Bone marrow (tissue), 2 donors: ENCODE measurements at places on chromosomes 12 and 14.

- DNase-seq: no peak
These were observed at the start of gene ARHGEF40 for GRCh38 chr14:21070083-21070609. TSS of gene ARHGEF40 (plus strand) at chr14:21070304. CDS start at chr14:21070397, 93 bp downstream.

DNA sequence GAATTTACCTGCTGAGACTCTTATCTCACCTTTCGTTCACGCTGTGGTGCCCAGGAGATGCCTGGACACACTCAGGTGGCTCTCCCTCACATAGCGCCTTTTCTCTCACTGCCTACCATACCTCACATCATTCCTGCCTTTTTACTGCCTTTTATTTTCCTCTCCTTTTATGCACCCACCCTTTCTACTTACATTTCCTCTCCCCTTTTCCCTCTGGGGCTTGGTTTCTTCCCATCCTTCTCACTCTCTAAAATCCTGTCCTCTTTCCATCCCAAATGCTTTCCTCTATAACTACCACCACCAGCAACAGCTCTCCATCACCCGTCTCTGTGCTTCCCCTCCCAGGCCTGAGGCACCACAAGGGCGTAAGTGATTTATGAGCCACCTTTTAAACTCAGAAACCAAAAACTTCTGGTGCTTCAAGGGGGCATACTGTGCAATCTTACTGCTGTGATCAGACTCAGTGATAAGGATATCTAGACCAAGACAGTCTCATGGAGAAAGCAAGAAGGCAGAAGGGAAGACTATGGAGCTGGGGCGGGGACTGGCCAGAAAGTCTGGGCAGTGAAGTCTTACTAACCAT lies 32.7 kb upstream of the SMUG1 start:
- DNase-seq: no peak

DNA sequence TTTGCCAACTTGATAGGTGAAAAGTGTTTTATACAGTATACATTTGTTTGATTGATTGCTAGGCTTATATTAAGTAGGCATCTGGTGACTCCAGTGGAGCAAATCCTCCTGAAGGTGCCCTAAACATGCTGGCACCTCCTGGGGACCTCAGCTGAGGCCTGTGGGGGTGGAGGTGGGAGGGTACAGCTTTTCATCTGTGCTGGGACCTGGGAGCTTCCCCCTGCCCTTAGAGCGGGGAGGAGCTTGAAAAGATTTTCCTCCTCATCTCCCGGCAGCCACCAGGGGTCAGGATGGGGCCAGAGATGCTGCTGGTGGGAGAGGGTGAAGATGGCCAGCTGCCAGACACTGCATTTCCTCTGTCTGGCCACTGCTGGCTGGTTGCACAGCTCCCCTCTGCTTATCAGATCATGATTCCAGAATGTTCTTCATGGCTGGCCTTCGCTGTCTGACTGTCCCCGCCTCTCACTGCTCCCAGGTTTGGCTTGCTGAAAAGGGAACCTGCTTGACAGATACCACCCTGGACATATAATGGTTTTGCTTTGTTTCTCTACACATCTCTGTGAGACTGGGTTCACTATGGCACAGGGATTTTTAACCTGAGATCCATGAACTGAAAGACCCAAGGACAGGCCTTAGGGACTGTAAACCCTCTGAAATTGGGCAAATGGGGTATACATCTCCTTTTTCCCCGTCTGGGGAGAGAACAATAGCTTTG lies 10.5 kb upstream of the JPH4 start:
- peak; percentile 86 for DNase-seq

GRCh38 chr12:124188561-124189405 lies 106.1 kb upstream of the RFLNA start:
- DNase-seq: no peak

DNA sequence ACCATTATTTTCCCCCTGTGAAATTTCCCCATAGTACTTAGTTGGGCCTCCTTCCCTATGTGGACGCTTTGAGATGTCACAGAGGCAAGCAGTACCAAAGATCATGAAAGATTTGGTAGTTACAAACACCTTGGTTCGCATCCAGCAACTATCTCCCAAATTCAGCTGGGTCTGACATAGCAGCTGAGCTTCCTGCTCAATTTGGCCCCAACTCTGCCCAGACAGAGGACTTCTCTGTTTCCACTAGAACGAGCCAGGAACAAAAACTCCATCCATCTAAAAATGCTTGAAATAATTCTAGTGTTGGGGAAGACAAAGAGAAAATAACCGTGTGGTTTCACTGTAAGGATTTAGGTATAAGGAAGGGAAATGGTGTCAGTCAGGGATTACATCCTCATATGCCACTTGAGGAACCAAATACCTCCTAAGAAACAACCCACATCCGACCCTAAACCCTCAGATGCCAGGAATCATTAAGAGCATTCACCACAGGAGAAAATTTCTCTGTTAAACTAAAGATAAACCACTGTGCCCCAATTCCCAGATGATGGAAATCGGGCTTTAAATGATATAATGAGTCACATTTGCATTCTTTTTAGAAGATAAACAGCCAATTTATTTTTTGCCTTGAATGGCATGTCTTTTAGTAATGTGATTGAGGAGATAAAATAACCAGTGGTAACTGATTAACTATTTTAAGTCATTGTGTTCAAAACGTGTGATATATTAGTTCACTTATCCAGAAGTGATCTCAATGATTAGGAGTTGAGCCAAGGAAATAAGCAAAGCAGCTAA lies 103.7 kb upstream of the IFNG-AS1 start:
- no peak for DNase-seq

DNA sequence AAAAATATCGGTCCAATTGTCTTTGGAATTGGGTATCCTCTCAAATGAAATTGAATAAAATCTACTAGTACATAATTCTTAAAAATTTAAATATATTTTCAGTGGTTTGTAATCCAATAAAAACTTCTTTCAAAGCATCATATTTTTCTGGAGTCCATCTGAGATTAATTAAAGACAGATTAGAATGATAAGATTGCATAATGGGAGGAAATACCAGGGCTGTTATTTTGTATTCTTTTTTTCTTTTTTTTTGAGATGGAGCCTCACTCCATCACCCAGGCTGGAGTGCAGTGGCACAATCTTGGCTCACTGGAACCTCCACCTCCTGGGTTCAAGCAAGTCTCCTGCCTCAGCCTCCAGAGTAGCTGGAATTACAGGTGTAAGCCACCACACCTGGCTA lies 103.8 kb downstream of the TMTC3 start:
- no peak for DNase-seq

DNA sequence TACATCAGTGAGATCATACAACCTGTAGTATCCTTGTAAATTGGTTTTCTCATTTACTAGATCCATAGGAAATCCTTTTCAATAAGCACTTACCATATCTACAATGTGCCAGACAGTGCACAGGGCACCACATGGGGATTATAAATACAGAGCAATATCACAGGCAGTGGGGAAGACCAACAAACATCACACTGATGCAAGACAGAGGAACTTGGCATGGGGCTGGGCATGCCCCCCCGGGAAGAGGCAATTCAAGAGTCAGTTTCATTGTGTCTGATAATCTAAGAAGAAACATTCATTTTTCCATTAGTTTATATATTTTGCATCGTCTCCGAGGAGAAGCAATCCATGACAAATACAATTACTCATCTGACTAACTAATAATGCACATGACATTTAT lies 16.2 kb downstream of the NT5DC3 start:
- DNase-seq: no peak

- no peak for DNase-seq
These were observed 89.8 kb upstream of the SFSWAP start for GRCh38 chr12:131620946-131621681.

- no peak for DNase-seq
These were observed 110.1 kb downstream of the TXNDC16 start for GRCh38 chr14:52442166-52442565.

GRCh38 chr14:91261986-91262549 lies 17.6 kb upstream of the GPR68 start:
- no peak for DNase-seq

DNA sequence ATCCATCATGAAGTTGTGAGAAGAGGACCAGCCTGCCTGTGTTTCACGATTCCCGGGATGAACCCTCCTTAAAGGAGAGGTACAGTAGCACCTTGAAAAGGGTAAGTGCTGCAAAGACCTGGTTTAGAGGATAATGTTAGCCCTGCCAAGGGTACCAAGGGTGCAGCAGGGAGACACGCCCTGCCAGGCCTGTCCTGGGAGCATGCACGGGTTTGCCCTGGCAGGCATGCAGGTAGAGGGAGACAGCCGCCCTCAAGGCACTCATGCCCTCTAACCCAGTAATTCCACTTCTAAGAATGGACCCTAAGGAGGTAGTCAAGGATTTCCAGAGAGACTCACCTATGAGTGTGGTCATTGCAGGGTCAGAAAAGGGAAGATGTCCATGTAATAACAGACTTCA lies 65.0 kb downstream of the DIO3 start:
- DNase-seq: no peak

- no peak for DNase-seq
These were observed 4.2 kb downstream of the TAMALIN start for GRCh38 chr12:52010692-52011601.

DNA sequence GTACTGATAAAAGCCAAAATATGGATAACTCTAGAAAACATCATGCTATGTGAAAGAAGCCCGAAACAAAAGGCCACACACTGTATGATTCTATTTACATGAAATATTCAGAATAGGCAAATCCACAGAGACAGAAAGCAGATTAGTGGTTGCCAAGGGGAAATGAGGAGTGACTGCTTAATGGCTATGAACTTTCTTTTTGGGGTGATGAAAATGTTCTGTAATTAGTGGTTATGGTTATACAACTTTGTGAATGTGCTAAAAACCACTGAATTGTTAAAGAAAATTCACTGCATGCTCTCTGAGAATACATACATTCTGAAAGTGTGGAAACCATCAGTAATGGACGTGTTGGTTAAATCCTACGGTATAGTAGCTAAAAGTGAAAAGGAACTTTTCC lies 39.9 kb upstream of the STON2 start:
- no peak for DNase-seq

DNA sequence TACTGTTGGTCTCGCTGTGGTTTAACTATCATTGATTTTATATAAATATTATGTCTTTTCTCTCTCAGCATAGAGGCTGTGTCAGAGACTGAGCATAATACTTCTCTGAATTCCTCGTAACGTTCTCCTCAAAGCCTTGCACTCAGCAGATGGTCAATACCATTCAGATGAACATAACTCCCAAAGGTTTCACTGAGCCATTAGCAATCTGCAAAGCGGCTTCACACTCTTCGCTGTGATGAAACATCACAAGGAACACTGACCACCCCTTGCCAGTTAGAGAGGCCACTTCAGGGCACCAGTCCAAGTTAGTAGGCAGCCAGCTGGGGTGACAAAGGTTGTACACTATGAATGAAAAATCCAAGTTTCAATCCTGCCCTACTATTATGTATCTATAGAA lies 30.1 kb upstream of the STON2 start:
- no peak for DNase-seq

DNA sequence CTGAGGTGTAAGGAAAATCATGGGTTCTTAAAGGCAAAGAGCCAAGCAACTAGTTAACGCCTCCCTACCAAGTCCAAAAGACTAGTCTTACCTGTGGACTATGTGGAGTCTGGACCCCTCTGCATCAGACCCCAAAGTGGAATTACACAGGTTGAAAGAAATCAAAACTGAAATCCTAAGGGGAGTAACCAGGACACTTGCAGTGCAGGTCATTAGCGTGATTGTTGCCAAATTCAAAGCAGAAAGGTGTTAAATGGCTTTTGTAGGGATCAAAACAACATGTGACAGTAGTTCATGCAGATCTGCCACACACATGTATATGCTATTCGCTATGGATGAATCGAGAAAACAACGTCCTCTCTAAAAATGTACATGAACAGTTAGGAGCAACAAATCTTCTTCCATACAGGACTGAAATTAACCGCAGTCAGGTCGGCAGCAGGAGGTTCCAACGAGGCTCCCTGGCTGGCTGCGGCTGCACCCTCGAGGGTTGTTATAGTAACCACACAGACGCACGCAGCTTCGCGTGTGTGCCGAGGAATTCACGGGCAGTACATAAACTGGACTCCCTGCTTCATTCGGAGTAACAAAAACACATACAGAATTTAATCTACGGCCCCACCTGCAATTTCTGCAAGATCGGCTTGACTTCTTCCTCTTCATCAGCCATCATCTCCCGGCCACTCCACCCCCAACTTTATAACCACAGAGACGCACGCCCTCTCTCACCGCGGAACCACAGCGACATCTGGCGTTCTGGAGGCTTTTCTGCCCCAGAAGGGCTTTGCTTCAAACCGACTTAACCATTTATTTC lies at the start of gene TTC5:
TTC5 (minus strand) TSS at position 687 of the 814 bp plus-strand sequence; CDS start at position 673, 14 bp downstream.
- peak; percentile 86 for DNase-seq

DNA sequence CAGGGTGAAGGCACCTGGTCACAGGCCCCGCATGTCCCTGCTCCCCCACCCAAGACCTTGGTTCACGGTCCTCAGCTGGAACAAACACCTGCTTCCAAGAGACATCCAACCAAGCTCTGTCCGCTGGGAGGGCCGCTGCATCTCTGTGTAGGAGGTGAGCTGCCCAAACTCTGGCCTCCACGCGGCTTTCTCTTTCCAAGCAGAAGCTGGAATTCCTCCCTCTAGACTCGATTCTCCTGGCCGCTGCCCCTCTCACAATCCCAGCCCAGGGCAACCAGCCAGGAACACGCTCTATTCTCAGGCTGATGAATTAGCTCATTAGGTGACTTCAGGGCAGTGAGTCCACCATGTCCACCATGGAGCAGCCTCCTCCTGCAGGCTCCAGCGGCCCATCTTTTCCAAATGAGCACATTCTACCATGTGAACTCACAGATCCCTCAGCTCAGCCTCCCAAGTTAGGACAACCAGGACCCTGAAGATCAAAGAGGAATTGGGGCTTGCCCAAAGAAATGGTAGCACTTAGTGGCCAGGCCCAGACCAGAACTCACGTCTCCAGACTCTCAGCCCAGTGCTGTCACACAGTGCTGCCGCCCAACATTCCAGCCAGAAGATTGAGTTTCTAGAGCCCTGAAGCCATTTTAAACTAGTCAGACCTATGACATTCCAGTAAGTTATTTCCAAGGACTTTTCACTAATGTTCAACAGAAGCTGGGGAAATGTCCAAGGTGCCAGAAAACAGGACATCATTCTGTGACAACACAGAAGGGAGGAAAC lies 146.6 kb downstream of the ANO2 start:
- no peak for DNase-seq

DNA sequence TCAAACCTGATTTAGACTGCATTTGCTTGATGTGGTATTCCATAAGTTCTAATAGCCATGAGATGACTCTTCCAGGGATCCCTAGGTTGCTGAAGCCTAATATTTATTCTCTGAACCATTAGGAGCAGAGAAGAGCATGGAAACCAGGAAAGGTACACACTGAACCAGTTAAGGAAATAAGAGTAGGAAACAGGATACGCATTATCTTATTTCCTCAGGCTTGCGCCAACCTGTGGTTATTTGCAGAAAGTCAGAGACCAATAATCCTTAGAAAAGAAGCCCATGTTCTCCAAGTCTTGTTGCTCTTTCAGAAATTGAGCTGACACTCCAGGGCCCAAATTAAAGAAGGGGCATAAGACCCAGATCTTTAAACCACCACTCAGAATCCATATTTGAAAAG lies 41.8 kb upstream of the SMUG1 start:
- no peak for DNase-seq
